ENCODE measurements at places on chromosomes 12 and 14. TPM values are rescaled to one million over a fixed set of nuclear protein-coding genes. Genes with fewer than 3 reads are reported as not detected.

Gene GZMH
- total RNA-seq: not detected

DNA sequence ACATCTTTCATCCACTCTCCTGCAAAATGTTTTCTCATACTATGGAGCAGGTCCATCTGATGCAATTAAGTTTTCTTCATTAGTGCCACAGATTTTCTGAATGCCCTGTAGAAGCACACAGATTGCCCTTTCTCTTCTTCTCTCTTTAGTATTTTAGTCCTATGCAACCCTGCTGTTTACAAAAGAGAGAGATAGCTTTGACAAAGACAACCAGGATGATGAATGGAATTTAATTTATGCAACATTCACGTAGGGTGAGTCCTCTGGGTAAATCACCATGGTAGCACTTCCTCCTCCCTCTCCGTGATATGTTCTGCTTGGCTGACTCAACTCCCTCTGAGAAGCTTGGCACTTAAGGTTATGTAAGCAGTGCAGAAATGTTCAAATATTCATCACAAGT is 400.9 kb upstream of the PDE3A start:
- DNase-seq: no peak

GRCh38 chr14:65422088-65422834 is 9.7 kb downstream of the FUT8 start:
- no peak for DNase-seq

DNA sequence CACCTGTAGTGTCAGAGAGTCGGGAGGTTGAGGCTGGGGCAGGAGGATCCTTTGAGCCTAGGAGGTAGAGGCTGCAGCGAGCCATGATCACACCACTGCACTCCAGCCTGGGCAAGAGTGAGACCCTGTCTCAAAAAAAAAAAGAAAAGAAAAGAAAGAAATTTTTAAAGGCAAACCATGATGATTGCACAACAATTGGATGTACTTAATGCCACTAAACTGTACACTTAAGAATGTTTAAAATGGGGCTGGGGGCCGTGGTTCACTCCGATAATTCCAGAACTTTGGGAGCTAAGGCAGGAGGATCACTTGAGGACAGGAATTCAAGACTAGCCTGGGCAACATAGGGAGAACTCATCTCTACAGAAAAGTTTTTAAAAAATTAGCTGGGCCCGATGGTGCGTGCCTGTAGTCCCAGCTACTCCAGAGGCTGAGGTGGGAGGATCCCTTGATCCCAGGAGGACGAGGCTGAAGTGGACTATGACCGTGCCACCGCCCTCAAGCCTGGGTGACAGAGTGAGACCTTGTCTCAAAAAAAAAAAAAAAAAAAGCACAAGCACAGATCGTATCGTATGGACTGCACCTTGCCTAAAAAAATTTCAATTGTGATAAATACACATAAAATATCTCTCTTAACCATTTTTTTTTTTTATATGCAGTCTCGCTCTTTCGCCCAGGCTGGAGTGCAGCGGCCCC is 32.7 kb downstream of the JAG2 start:
- DNase-seq: peak; percentile 72
